Amniotic stem cell (primary cell): ENCODE measurements at places on chromosomes 16 and 17.

- DNase-seq, result no peak
Measured at GRCh38 chr17:50708050-50709000, 611 bp upstream of the ANKRD40 start.

DNA sequence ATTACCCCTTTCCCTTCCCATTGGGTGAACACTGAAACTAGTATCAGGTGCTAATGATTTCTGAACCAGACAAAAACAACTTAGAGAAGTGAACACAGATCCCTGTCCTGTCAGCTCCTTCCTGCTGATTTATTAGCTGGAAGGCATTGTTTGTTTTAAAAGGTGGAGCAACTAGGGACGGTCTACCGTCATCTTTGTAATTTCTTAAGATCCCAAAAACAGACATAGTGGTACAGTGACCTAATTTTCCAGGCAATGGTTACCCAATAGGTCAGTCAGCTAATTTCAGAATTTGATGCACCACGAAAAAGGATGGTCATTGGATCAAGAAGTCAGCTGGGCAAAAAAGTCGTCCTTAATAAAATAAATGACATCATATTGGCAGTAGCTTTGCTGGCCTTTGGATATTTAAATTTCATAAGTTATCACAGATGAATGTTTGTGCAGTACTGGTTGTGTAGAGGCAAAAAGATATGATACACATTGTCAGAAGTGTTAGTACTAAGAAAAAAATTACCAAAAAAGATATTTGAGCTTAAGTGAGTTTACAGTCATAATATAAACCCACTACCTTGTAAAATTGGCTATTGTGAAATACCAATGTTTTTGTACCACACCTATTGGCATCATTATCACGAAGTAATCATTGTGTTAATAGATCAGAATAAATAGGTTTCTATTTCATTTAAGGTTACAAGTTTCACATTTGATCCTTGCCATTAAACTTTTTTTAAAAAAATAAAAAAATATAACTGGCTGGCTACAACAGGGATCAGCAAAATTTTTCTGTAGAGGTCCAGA lies 27.2 kb upstream of the KCNJ16 start:
- DNase-seq, result no peak

DNA sequence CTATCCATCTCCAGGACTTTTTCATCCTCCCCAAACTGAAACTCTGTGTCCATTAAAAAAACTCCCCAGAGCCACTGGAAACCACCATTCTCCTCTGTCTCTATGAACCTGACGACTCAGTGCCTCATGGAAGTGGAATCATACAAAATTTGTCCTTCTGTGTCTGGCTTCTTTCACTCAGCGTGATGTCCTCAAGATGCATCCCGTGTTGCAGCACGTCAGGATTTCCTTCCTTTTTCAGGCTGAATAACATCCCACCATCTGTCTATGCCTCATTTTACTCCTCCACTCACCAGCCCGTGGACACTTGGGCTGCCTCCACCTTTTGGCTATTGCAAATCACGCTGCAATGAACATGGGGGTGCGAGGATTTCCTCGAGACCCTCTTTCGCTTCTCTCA lies 12.6 kb upstream of the ALDH3A1 start:
- no peak for DNase-seq

- no peak for DNase-seq
Measured at GRCh38 chr16:85820604-85821372, 21.3 kb downstream of the COX4I1 start.

- no peak for DNase-seq
Measured at GRCh38 chr16:83682116-83682867, 125.5 kb upstream of the HSBP1 start.

DNA sequence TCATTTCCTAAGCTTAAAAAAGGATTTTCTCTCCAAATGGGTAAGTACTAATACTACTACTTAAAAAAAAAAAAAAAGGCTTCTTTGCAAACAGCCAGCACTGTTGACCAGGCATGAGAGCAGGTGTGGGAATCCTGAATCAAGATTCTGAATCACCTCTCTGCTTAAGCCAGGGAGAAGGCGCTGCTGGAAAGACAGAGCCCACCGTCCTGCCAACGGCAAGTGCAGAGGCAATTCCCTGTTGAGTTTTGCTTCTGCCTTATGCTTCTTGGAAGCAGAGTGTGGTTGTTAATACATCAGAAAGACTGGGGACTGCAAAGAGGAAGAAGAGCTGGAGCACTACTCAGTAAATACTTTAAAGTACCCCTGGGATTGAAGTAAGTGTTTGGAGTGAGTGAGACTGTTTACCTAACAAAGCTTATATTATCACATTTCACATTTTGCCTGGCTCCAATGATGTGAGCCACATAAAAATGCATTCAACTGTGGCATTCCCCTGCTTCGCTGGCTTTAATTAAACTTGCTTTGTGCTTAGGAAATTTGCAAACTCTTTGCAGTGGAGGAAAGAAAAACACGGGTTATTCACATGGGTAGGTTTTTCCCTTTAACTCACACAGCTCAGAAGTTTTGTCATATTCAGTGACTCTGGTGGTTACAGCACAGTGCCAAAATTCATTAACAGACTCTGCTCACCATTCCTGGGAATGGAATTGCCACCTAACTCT lies 86.0 kb upstream of the KIF2B start:
- DNase-seq, result no peak

- DNase-seq, result no peak
Measured at GRCh38 chr16:72788269-72788809, 259.6 kb downstream of the ZFHX3 start.

DNA sequence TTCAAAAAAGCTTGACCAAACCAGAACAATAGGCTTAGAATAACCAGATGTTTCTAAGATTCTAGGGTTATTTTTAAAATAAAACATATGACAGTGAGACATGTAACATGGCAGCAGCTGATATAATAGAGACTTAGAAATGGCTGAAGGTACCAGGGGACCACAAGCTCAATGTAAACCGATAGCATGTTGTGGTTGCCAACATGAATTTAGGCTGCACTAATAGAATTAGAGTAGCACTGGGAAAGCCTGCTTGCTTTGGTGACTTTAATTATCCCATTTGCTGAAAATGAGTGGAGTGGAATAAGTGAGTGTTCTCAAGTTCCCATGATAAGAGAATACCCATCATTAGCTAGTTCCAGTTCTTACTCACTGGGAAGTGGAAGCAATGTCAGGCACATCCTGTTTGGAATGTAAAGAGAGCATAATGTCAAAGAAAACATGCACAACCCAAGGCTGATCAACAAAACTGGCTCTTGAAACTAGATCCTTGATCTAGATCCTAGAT lies 621.2 kb upstream of the CDH5 start:
- DNase-seq, result no peak

- DNase-seq, result no peak
Measured at GRCh38 chr16:24116989-24117388, 139.1 kb upstream of the CACNG3 start.

DNA sequence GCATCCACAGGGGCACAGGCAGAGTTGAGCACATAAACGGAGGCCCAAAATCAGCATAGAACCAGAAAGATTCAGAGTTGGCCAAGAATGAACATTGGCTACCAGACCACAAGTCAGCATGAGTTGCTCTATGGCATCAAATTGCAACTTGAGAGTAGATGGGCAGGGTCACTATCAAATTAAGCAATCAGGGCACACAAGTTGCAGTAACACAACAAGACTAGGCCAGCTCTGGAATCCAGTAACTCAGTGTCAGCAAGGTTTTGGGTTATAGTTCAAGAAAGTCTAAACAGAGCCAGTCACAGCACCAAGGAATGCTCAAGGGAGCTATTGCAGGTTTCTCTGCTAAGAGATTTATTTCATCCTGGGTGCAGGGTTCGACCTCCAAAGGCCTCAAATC lies 12.9 kb downstream of the G6PC1 start:
- no peak for DNase-seq

DNA sequence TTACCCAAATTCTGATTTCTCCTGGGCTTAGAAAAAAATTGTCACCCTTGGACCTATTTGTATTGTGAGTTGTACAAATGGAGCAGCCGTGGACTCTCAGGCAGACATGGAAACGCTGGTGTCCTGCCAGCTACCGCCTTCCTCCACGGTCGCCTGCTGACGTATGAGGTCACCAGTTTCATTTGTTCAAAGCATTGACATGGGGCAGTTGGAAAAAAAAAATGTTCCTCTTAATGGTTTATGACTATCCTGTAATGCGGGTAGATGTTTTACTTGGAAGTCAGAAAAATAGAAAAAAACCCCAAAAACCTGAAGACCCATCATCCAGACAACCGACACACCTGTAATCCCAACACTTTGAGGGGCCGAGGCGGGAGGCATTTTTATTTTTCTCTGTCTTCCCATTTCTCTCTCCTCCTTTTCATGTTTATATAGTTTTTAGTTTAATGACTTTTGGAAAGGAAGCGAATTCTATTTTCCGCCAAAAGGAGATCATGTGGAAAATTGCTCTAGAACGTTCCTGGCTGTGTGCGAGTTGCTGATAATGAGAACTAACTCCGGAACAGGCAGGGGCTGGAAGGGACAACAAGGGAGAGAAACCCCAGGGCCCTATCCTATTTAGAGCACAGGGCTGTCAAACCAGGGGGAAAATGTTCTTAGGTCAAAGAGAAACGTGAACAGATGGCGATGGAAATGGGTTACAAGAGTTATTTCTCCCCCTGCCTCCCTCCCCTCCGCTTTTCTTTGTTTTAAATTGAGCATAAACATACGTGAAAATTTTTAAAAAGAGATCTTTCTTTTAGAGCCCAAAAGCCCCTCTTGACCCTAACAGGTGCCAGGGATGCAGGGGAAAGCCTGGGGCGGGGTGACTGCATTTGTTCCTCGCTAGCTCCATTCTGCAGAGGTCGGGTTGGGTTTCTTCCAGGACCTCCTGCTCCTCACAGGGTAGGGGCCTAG lies 13.7 kb downstream of the DNAH17 start:
- no peak for DNase-seq

DNA sequence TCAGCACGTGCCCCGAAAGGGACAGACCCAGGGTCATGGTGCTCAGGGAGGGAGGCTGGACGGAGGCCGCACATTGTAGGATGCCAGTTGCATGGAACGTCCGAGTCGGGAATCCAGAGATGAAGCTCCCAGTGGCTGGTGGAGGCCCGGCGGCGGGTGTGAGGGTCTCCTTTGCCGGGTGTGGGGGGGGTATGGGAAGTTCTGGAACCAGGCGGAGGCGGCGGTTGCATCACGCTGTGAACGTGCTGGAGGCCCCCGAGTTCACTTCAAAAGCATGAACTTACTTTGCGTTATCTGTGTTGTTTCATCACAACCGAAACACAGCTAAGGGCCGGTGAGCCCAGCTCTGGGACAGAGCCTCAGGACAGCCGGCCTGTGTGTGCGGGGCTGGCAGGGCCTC lies 73.4 kb upstream of the GNG13 start:
- no peak for DNase-seq

DNA sequence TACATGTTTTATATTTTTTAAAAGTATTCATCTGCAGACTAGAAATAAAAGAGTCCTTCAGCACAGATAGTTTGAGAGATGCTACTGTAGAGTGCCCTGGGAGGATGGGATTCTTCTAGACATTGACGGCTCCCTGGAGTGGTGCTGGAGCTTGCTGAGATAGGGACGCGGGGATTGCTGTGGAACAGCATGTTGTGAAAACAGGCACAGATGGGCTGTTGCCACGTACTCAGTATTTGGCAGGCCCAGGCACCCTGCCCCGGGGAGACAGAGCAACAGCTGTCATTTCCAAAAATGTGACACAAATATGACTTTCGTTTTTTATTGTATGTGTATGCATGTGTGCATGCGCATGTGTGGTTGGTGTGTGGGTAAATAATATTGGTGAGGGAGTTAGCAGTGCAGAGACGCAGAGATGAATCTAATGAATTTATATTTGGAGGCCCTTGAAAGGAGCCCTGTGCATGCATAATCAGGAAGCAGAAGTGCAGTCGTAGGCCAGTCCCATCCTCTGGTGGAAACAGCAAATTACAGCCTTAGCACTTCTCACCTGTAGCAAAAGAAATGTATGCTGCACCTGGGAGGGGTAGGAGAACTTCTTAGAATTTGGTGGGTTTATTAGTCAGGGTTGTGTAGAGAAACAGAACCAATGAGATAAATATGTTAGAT lies 6.2 kb upstream of the ABCA8 start:
- no peak for DNase-seq

GRCh38 chr17:8012996-8013640 lies 10.7 kb downstream of the GUCY2D start:
- DNase-seq, result no peak

GRCh38 chr17:50830994-50831393 lies 4.4 kb upstream of the WFIKKN2 start:
- DNase-seq, result no peak

DNA sequence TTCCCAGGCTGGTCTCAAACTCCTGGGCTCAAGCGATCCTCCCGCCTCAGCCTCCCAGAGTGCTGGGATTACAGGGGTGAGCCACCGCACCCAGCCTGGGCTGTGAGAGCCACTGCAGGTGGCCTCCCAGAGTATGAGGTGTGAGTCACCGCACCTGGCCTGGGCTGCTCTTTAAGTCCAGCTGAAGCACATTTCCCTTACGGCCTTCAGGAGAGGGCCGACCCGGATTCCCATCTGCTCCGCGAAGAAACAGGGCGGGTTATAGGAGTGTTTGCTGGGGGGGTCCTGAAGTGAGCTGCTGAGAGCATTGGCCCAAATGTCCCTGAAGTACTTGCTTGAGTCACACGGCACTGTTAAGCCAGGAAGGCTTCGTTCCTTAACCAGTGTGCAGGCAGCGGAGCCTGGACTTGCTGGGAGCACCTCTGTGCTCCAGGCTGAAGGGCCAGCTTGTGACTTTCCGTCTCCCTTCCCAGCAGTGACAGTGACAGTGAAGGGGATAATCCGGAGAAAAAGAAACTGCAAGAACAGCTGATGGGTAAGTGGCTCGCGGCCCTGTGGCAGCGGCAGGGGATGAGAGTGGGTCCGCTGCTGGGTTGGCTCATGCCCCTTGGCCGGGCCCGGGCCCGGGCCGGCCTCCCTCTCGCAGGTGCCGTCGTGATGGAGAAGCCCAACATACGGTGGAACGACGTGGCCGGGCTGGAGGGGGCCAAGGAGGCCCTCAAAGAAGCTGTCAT lies 7.2 kb downstream of the VPS4A start:
- no peak for DNase-seq

DNA sequence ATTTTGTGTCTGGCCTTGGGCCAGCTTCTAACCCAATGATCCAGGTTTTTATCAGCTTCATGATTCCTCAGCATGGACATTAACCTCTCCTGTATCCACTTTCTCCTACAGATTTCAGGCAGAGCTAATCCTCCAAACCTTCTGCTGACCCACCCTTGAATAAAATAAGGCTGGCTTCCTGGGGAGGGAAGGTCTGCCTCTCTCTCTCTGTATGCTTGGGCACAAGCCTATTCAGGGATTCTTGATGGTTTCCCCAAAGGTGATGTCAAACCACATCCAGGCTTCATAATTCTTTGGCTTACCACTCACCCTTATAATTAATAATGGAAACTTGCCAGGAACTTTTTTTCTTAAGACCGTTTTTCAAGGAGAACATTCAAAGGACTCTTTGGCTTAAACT lies 240.1 kb downstream of the UTP18 start:
- DNase-seq, result no peak
